ENCODE measurements at places on chromosomes 1 and 21.

- no peak for DNase-seq
Measured at GRCh38 chr1:226990133-226990716, 50.1 kb downstream of the COQ8A start.

DNA sequence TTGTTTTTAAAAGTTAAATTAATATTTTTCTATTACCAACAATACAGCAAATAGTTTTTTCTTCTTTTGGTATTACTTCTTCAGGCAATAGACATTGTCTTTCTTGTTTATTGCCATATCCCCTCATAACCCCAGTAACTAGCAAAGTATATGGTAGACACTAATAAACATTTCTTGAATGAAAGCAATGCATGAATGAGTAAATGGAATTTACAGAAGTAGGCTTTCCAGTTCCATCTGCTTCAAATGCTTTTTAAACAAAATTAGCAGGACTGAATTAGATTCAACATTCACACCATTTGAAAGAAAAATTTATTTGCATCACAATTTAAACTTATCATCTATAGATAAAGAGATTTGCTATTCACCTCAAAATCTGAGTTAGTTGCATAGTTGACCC, 5.6 kb upstream of the DR1 start:
- DNase-seq = no peak

- no peak for DNase-seq
Measured at GRCh38 chr1:78619803-78620579, at the start of gene IFI44L. TSS of gene IFI44L (plus strand) at chr1:78620448. CDS start at chr1:78627916, 7,468 bp downstream.

DNA sequence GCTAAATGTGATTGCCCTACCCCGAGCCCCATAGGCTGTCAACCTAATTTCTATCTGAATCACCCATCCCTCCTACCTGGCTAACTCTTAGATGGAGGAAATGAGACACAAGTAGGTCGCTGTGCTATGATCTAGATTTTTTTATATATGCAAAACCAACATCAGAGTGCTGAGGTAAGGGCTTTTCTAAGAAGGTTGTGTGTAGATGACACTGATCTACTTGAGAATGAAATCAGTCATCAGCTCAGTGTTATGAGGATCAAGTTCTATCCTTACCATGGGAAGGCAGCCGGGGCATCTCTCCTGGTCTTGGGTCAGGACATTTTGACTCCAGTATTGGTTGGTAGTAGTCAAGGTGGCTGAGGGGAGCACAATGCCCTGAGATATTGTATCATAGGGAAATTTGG, 23.6 kb downstream of the SLAMF1 start:
- no peak for DNase-seq

DNA sequence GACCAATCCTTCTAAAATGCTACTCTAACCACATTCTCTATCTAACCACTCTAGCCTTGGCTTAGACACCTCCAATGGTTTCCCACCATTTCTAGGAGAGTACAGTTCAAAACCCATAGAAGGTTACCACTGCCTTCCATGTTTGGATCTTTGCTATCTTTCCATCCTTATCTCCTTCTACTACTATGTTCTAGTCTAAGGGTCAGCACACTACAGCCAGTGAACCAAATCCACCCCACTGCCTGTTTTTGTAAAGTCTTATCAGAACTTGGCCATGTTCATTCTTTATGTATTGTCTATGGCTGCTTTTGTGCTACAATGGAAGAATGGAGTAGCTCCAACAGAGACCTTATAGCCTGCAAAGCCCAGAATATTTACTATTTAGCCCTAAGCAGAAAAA, 6.2 kb downstream of the MTF1 start:
- DNase-seq = no peak

DNA sequence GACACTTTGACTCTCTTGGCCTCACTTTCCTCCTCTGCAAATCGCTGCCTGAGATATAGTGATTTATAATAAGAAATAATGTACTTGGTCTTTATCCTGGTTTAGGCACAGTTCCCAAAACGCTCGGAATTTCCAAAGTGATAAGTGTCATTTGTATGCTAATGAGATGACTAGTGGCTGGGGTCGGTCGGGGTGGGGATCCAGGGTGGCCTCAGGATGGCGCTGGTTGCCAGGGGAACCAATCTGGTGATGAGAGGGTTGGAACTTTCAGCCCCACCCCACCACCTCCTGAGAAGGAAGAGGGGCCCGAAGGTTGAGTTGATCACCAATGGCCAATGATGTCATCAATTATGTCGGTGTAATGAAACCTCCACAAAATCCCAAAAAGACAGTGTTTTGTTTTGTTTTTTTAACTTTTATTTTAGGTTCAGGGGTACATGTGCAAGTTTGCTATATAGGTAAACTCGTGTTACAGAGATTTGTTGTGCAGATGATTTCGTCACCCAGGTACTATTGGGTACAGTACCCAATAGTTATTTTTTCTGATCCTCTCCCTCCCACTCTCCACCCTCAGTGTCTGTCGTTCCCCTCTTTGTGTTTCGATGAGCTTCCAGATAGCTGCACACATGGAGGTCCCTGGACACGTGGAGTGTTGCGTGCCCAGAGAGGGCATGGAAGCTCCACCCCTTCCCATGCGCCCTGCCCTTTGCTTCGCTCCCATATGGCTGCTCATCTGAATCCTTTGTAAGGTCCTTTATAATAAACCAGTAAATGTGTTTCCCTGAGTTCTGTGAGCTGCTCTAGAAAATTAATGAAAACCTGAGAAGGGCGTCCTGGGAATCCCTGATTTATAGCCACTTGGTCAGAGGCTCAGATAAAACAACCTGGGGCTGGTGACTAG, 97.2 kb downstream of the KCNN3 start:
- no peak for DNase-seq

DNA sequence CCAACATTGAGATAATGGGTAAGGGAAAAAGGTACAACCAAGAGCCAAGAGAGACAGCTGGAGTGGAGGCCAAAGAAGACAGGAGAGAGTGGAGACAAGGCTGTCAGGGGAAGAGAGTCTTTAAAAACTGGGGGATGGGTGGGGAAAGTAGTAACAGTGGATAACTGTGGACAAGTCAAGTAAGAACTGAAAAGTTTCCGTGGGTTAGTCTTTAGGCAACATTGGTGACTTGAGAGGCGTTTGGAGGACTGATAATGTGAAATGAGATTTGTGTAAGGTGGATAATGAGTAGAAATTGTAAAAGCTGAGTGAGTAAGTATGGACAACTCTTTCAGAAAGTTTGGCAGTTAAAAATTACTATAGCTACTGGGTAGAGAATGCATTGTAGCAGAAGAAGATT, 10.4 kb downstream of the PPP2R5A start:
- no peak for DNase-seq

GRCh38 chr1:15835205-15835740, 12.2 kb upstream of the SPEN start:
- no peak for DNase-seq

- no peak for DNase-seq
Measured at GRCh38 chr1:67652800-67653199, 32.2 kb upstream of the GADD45A start.

DNA sequence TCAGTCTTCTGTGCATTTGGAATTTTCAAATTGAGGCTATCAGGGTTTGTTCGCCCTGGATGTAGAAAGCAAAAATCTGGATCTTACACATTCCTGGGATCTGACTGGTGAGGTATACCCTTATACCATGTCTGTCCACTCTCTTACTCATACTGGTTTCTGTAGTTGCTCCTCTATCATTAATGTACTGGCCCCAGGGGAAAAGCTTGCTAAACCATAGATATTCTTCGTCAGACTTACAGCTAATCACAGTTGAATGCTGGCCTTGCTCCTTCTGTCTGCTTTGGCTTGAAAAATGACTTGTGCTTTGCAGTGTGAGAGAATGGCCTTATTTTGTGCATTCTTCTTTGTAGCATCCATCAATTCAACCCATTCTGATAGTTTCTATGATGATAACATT, 30.5 kb downstream of the TBCE start:
- no peak for DNase-seq

DNA sequence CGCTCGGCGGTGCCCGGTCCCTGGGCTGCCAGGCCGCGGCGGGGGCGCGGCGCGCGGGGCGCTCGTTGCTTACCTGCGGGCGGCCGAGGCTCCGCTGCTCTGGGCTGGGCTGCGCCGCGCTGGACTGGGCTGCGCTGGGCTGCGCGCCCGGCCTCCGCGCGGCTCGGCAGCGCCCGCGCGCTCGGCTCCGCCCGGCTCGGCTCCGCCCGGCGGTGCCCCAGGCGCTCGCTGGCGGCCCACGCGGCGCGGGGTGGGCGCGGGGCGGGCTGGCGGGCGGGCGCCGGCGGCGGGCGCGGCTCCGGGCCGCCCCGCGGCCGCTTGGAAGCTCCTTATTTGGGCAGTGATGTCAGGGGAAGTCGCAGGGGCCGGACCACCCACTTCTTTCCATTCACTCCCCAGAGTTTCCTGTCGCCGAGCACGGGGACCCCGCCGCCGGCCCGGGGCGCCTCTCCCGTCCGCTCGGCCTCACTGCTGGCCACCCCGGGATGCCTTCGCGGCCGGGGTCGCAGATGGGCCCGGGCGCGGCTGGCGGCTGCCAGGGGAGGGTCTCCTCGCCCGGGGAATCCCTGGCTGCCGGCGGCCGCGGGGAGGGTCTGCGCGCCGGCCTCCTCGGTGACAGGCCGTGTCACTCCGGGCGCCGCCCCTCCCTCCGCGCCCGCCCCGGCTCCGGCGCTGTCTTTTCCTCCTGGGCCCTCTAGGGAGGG, 177.7 kb upstream of the EDN2 start:
- DNase-seq = peak; percentile 71

DNA sequence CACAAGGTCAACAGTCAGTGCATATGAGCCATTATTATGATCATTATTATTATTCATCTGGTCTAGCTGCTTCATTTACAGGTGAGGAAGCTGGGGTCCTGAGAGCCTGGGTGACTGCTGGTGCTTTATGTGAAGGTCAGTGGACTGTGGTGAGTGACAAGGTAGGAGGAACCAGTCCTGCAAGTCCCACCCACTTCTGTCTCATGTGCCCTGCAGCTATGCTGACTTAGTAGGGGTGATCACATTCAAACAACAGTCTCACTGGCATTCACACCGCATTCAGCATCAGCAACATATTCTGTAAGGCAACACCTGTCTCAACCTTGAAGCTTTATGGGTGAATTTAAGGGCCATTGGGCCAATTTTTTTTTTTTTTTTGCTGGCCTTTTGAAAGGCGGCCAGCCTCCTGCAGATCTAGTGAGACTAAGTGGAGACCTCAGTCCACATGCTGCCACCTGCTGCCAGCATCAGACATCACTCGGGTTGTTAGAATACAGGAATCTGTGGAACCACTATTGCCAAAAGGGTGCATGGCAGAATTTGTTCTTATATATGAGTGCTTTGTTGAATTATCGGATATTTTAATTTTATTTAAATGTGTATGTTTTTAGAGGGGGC, 59.9 kb upstream of the CACNA1E start:
- peak; percentile 43 for DNase-seq

DNA sequence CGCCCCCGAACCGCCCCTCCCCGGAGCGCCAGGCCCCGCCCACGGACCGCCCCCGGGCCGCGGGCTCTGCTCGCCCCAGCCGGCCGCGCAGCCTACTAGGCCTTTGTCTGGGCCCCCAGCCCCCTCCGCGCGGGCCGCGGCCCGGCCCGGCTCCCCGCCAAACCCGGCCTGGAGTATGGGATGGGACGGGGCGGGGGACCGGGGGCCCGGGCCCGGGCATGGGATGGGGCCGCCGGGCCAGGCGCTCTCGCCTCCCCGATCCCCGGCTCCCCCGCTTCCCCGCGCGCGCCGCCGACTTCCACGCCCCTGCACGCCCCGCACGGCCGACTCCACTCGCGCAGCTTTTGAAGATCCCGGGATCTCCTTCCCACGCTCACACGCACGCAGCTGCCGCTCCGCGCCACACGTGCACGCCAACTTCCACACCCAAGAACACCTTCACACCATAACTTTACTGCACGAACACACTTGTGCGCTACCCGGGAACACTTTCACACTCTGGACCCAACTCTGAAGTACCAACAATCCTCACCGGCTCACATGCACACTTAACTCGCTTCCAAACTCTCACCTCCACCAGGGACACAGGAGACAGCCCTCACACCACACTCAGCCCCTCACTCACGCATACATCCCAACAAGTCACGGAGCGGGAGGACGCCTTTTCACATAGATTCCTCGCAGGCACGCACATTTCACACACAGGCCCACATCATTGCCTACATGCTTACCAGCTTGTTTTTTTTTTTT, 437 bp upstream of the HSPG2 start:
- peak; percentile 87 for DNase-seq

All from nephron progenitor cell (in vitro differentiated cells).